CD4-positive, alpha-beta T cell (primary cell): ENCODE measurements at places on chromosomes 6 and 20.

DNA sequence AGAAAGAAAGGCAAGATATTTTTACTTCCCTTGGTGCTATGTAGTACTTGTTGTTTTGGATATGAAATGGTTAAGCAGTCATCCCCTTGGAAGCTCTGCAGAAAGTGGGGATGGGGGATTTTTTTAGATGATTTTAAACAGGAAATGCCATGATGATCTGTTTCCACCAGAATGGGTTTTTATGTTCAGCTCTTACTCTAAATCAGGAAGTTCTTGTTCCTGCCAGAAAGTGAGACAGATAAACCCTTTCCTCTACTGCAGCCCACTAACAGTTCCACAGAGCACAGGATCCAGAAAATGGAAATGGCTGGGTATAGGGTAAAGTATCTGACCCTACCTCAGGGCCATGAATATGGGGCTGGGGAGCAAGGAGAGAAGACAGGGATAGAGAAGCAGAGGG is 32.1 kb upstream of the PPP1R3G start:
- no peak for DNase-seq

- no peak for DNase-seq
Measured at GRCh38 chr6:111848262-111848812, 24.9 kb downstream of the FYN start.

DNA sequence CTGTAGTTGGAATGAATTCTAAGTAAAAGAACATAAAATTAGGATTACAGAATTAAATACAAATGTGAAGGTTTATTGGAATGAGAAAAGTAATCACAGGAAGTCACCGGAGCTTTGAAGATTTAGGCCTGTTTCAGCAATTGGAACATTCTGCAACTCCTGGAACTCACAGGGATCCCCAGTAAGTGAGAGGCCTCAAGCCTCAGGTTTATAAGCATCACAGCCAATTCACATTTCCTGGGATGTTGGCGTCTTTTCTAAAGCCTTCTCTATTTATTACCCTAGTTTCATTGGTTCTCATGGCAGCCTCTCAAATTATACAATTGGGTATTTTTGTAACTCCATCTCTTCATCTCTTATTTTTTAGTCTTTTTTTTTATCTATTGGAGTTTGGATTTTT is 90.4 kb upstream of the HIVEP1 start:
- DNase-seq: no peak

DNA sequence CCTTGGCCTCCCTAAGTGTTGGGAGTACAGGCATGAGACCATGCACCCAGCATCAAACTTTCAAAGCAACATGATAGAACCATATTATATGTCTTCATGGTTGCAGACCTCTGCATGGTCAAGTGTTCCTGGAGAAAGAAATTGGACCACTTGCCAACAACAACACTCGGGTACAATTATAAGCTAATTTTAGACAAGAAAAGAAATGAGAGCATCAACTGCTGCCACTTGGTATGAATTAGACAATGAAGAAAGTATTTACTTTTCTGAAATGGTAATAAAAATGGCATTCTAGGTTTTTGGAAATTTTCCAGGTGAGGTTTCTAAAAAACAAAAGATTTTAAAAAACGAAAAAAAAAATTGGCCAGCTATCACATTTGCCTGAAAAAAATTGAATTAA is 7.7 kb upstream of the PM20D2 start:
- DNase-seq: no peak

- no peak for DNase-seq
Measured at GRCh38 chr6:105161421-105161820, 18.4 kb downstream of the POPDC3 start.

- no peak for DNase-seq
Measured at GRCh38 chr20:49543858-49544437, 24.0 kb downstream of the PTGIS start.

GRCh38 chr6:37180075-37180474 is 10.1 kb downstream of the PIM1 start:
- DNase-seq: no peak

- DNase-seq: no peak
Measured at GRCh38 chr20:46835418-46835817, 59.2 kb upstream of the EYA2 start.

GRCh38 chr6:3325210-3325609 is 66.5 kb downstream of the PSMG4 start:
- DNase-seq: no peak

DNA sequence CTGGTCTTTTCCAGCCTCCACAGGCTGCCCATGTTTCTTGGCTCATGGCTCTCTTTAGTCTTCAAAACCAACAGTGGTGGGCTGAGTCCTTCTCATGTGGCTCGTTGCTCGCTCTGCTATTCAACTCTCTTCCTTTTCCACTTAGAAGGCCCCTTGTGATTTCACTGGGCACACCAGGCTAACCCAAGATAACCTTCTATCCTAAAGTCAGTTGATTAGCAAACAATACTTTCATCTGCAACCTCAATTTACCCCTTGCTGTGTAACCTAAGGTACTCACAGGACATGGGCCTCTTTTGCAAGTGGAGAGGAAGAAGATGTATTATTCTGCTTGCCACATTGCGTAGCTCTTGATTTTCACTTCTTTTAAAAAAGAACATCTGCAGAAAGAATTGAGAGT is 79.6 kb downstream of the UTRN start:
- no peak for DNase-seq

- no peak for DNase-seq
Measured at GRCh38 chr20:38625896-38626295, 24.3 kb downstream of the ARHGAP40 start.

GRCh38 chr6:101509536-101509935 is 116.0 kb downstream of the GRIK2 start:
- no peak for DNase-seq

DNA sequence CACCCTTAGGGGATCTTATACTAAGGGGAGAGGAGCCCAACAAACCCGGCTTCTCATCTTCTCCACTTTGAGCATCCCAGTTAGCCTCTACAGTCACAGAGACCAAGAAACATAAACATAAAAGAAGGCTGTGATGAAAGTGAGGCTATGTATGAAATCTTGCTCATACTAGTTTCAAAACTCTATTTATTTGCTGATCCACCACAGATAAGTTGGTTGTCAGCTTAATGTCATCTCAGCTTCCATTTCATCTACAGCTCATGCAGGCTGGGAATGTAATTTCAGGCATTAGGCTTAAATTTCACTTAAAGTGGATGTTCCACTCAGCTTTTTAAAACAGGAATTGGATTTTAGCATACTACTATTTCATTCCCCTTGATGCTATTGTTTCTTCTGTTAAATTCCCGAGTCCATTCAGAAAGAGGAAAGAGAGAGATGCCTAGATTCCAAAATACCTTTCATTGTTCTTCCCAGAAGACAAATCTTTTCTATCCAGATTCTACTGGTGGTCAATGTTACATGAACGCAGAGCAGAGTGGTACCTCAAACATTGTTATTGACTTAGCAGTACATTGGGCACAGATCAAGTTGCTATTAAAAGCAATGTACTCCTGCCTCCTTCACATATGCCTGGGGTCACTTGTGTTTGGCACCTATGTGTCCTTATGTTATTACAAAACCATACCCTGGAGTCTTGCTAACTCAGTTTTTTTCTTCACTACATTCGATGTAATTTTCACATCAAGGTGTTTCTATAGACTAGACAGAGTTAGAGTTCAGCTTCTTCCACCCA is 149.0 kb downstream of the HACE1 start:
- no peak for DNase-seq

DNA sequence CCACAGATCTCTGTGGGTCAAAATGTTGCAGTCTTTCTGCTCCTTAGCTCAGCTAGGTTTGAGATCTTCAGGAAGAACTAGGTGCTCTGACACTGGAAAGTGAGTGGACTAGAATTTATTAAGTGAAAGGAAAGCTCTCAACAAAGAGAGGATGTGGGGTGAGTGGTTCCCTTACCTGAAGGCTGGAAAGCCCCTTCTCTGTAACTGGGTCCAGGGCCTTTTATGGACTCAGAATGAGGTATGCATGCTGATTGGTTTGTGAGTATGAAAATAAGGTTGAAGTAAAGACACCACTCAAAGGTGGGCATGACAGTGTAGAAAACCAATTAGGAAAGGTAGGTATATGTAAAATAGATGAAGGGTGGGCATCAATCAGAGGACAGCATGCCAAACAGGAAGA is 485.5 kb downstream of the CD109 start:
- no peak for DNase-seq

- DNase-seq: no peak
Measured at GRCh38 chr6:167662881-167663205, 163.9 kb upstream of the AFDN start.

GRCh38 chr20:2022163-2022562 is 28.3 kb upstream of the PDYN start:
- DNase-seq: no peak

DNA sequence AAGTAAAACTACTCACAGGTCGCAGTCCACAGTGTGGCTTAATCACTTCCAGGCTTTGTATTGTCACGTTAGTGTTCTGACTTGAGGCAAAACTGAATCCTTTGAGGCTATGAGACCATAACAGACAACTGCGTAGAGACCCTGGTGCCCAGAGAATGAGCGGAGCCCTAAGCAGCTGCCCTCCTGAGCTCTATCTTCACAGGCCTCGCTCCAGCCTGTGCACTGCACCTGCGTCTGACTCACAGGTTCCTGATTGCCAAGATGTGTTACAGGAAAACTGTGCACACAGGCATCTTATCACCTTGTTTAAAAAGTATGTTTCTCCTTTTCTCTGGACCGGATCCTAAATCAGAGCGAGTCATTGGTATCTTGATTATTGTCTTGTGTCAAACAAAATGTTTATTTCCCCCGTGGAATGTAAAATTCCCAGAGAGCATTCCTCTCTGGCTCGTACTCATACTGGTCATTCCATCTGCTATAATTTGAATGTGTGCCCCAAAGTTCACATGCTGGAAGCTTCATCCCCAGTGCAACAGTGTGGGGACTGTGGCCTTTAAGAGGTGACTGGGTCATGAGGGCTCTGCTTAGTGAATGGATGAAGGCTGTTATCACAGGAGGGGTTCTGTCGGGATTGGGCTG is 25.7 kb downstream of the PRR18 start:
- DNase-seq: no peak

DNA sequence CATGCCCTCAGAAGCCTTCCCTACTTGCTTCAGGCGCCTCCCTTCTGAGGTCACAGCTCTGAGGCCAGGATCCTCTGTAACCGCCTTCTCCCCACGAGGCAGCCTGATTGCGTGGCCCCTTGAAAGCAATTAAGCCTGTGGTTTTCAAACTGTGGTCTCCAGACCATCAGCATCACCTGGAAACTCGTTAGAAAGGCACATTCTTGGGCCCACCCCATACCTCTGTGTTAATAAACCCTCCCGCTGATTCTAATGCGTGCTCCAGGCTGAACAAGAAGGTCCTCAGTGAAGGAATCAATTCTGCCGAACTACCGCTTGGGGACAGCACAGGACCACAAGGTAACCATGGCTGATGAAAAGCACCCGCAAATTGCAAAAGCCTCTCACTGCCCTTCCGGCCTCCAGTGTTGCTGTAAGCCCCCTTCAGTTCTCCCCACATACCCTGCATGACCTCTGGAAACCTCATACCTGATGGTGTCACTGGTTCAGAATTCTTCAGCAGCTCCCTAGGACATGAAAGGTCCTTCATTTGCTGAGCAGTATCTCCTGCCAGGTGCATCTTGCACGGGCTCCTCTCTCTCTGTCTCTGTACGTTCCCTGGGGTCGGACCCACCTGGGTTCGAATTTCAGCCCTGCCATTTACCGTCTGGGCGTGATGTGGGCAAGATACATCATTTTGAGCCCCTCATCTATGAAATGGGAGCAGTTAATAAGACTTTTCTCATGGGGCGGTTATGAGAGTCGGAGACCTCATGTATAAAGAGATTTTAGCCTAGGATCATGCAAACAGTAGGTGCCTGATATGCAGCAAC is 93.3 kb upstream of the RNF24 start:
- DNase-seq: peak; percentile 82

DNA sequence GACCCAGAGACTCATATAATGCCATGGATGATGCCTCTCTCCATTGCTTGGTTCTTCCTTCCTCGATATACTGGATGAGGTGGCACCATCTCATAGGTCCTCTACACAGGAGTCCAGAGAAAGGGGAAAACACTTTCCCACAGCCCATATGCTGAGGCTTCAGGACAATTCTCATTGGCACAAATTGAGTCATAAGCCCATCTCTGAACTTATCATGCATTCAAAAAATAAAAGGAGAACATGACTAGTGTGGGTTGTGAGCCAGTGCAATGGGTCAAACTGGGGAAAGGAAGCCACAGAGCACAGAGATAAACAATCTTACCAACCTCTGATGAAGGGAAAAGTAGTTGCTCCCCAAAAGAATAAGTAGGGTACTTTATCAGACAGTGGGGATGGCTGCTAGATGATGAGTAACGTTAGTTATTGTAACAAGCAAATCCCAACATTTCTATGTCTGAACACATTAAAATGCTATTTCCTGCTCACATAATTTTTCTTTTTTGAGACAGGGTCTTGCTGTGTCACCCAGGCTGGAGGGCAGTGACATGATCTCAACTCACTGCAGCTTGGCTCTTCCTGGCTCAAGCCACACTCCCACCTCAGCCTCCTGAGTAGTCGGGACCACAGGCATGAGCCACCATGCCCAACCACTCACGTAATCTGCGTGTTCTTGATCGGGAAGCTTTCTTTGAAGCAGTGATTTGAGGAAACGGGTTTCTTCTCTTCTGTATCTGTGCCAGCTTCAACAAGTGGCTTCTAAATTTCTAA is 27.0 kb downstream of the SOD2 start:
- DNase-seq: no peak

DNA sequence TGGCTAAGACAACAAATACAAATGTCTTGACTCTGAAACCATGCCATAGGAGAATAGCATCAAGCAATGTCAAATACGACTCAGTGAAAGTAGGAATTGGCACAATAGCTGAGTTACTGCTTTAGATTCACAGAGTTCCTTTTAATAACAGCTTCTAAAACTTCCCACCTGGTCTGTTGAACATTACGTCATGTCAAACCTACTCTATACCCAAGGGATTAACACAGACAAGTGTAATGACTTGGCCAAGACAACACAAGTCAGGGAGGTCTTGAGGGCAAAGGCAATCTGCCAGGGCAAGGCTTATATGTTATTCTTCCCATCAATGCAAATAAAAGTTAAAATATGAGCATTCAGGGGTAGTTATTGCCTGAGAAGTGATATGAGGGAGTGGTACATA is 265.1 kb upstream of the PRDM1 start:
- DNase-seq: no peak

GRCh38 chr6:113644861-113645575 is 212.1 kb upstream of the MARCKS start:
- no peak for DNase-seq

- peak; percentile 76 for DNase-seq
Measured at GRCh38 chr6:36678488-36679042, at the start of gene CDKN1A. TSS of gene CDKN1A (plus strand) at chr6:36678714. CDS start at chr6:36684102, 5,388 bp downstream.
